Right renal pelvis (tissue), 4 donors: ENCODE measurements at places on chromosomes 3 and 15. TPM values are rescaled to one million over a fixed set of nuclear protein-coding genes. Genes with fewer than 3 reads are reported as not detected.

- no peak for DNase-seq
These were observed 513.0 kb downstream of the NTRK3 start for GRCh38 chr15:87743562-87743961.

DNA sequence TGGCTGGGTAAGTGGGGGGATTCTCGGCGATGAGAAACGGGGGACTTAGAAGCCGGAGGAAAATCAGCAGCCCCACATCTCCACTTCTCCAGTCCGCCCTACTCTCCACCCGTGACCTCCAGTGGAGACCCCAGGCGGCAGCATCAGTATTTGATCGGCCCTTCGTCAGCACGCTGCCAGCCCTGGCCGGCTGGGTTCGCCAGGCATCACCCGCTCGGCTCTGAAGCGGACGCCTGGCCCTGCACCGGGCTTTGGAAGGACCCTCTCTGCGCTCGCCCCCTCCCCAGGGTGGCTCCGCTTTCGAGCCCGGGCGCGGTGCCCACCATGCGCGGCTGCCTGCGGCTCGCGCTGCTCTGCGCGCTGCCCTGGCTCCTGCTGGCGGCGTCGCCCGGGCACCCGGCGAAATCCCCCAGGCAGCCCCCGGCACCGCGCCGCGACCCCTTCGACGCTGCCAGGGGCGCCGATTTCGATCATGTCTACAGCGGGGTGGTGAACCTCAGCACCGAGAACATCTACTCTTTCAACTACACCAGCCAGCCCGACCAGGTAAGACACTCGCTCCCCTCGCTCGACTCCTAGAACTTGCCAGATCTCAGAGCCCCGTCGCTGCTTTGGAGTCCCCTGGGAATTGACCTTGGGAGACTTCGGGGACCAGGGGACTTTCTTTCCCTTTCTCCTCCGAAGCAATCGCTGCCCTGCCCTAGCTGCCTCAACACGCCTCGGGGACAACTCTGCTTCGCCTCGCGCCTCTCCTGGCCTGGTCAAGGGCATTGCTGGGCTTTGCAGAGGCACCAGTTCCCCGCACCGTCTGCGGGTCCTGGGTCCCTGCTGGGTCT lies 561 bp downstream of the SIDT1 start:
- DNase-seq = no peak

- no peak for DNase-seq
These were observed 456.5 kb upstream of the THRB start for GRCh38 chr3:24951180-24951579.

DNA sequence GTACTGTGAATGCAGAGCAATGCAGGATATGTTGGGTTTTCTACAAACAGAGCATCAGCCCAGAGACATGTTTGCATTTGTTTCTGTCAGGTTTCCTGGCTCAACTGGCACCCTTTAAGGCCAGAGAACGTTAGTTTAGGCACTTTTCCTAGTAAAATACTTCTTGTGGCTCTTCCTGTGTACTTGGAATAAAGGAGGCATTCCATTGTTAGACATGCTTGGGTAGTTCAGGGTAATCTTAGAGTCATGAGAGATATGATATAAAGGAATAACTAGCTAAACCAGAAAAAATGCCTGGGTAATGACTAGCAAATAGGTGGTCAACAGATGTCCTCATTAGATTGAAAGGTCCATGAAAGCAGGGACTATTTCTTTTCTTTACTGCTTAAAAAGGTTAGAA lies 60.4 kb upstream of the RBM5 start:
- no peak for DNase-seq

GRCh38 chr3:37096975-37097374 lies 77.4 kb downstream of the LRRFIP2 start:
- no peak for DNase-seq

DNA sequence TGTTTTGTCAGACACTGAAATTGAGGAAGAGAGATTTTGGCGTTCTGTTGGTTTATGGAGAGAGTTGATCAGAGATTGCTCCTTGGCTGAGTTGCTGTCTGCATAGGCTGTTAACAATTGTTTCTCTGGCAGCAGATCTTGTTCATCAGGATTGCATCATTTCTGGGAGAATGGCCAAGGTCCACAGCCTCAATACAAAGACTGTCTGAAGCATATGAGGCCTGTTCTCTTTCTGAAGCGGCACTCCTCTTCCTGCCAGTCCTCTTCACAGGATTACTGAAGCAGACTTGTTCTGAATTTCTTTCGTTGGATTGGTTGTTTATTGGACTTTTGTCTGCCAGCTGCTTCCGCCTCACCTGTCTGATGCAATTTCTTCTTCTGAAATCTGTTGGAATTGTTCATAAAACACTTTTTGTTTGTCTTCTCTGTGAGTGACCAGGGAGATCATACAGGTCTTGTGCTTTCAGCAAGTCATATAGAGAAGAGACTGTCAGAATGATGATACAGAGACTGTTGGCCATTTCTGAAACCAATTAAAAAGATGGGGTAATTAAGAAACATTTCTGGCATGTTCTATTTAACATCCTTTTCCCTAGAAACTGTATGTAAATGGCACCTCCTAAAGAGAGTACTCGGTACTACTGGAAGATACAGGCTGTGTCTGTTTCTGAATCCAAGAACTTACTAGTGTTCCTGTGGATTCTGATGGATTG lies 25.5 kb downstream of the SETD5 start:
- DNase-seq = peak; percentile 86

DNA sequence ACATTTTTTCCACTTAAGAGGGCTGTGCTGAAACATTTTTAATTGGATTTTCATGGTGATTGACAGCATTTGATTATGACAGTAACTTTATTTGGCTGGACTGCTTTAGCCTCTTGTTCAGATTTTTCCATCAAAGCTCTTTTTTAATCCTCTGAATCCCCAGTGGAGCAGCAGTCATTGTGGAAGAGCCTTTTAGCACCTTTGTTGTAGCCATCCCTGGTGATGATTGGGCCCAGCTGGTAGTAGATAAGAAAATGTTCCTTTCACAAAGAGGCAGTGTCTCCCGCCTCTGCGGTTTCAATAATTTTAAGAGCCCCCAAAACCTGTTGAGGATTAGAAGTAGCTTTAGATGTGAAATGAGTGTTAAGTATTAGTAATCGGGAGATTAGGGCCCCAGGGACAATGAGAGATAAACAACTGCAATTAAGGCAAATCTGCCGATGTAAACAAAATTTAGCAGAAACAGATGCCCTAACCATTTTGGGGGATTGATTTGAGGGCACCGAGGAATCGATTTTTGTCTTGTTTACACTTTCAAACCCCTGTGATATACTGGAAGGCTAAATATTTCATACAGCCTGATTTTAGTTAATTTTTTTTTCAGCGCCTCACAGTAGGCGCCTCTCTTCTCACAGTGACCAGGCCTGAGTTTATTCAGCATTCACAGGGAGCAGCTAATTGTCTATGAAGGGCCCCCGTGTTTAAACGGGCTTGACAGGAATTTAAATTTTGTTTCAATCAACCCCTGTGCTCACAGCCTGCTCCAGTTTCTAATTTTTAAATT lies 43.2 kb upstream of the SKOR1 start:
- no peak for DNase-seq

GRCh38 chr3:136745916-136746315 lies 6.3 kb downstream of the STAG1 start:
- no peak for DNase-seq

DNA sequence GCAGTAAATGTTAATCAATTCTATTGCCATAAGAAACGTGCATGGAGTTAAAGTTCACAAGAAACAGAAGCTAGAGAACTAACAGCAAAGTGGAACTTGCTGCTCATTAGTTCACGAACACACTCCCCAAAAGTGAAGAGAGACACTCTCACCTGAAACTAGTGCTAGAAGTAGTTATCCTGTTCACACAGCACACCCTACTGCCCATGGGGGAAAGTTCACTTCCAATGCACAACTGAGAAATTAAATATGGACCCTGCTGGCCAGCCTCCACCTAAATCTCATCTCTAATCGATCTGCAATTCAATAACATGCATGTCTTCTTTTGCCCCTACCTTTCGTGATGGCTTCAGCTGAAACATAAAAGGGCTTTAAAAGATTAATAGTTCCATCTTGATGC lies 39.4 kb upstream of the FRMD4B start:
- no peak for DNase-seq

DNA sequence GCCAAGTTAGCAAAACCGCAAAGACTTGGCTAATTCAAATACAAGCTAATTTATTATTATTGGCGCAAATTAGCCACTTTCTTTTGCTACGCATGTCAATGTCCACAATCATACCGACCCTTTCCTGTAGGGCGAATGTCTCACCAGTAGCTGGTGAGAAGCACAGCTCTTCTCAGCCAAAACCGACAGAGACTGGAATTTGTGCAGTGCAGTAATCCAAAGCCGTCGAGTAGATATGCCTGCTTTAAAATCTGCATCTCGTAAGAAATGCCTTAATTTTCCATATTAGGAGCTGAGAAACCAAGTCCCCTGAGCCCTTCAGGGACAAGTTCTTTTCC lies 614 bp upstream of the MINDY2 start:
- DNase-seq = no peak

GRCh38 chr3:47035645-47036044 lies 56.2 kb downstream of the NBEAL2 start:
- DNase-seq = no peak

DNA sequence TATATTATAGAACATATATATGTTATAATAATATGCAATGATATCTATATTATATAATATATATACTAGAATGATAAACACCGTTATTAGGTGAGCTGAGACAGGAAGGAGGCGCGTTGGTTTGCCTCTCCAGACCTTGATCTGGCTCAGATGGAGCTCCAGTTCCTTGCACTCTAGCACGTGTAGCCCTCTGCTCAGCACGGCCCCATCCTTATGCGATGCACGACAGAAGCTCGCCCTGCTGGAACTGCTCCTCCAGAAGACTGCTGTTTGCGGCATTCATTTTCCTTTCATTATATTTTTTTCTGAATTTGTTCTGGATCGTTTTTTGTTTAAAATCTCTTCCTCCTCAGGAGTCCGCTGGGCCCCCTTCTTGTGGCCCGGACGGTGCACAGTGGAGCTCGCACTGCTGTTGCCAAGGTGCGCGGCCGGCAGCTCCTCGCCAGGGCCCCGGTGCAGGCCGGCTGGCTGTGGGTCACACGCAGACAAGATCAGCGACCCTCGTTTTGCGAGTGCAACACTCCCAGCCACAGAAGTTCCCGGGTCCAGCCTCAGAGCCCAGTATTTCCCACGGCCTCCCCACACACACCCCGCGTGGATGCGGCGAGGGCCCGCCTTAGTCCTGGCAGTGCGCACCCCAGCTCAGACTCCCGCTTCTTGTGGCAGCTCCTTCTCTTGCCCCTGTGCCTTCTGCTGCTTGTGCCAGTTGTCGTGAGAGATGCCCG lies 112.2 kb downstream of the CHL1 start:
- DNase-seq = no peak

DNA sequence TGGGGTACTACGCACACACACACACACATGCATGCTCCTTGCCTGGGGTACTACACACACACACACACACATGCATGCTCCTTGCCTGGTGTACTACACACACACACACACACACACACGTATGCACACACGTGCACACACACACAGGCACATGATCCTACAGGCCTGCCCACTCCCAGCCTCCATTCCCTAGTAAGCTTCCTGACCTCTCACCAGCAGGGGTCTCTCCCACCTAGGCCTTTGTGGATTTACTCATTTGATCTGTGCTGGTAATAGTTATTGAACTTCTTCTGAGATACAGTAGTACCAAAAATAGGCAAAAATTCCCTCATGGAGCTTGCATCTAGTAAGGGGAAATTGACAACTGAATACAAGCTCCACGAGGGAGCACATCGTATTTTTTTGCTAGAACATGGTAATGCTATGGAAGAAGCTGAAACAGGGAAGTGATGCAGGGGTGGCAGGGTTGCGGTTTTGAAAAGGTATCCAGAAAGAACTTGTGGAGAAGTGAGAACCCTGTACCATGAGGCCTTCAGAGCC lies 19.1 kb downstream of the TTC21A start:
- no peak for DNase-seq

DNA sequence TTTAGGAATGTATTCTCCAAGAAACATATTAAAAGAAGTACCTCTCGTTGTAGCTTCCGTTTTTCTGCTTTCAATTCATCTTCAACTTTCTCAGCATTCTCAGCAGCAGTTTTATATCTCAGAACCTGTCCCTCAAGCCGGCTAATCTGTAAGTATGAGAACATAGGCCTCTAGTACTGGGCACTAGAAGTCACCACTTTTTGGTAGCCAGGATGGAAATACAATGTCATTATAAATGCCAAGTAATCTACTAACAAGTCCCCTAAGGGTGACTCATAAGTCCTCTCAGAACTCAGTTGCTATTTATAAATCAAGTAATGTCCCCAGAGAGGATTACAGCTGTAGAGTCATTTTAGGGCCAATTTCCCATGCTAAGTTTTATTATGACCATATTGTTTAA lies 61.1 kb downstream of the MLH1 start:
- DNase-seq = no peak

DNA sequence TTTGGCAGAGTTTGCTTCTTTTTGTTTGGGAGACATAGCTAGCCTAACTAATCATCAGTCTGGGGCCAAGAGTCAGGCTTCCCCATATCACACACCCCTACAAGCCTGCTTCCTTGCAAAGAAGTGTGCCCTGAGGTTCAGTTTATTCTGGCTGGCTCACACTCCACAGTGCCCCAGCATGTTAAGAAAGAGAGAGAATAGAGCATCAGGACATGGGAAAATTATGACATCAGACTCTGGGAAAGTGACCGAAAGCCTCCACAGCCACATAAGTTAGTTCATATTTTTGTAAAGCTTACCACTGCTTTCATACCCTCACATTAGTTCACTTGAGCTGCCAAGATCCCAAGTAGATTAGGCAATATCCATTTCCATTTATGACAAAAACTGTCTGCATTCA lies 63.0 kb upstream of the CFAP161 start:
- no peak for DNase-seq

DNA sequence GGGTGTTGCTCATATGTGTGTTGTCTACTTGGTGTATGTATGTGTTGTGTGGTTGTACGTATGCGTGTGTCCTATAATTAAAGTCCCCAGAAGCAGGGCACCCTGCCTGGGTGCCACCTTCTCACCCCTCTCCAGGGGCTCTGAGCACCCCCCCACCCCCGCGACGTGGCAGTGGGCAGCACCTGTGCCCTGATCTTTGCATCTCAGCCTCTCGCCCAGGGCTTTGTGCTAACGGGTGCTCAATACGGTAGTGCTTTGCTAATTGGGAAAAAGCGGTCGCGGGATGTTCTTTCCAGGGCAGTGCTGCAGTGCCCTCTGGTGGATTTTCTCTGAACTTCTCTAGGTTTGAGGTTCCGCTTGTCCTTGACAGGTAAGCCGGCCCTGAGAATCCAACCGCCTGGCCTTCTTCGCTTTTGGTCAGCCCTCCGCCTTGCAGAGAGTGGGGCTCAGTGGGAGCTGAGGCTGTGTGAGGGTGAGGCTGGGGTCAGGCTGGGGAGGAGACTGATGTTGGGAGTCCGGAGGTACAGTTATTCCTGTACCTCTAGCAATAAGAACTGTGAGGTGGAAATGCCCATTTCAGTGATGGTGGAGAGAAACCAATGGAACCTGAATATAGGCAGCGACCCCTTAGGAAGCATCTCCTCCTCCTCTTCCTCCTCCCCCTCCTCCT lies 17.6 kb upstream of the EPHB3 start:
- DNase-seq = peak; percentile 78

The FBXW12 gene
- polyA plus RNA-seq = 0.56 TPM

The LRRC57 gene
- 21.2 TPM for polyA plus RNA-seq

The CPLX3 gene
- polyA plus RNA-seq = not detected

The NSUN3 gene
- 15.1 TPM for polyA plus RNA-seq

The ABI3BP gene
- polyA plus RNA-seq = 23.9 TPM

The COL7A1 gene
- 17.3 TPM for polyA plus RNA-seq

The CD86 gene
- polyA plus RNA-seq = 1.8 TPM
